ENCODE measurements at places on chromosomes 11 and 22.

GRCh38 chr22:29301716-29302401 lies 4.6 kb upstream of the GAS2L1 start:
- no peak for DNase-seq

DNA sequence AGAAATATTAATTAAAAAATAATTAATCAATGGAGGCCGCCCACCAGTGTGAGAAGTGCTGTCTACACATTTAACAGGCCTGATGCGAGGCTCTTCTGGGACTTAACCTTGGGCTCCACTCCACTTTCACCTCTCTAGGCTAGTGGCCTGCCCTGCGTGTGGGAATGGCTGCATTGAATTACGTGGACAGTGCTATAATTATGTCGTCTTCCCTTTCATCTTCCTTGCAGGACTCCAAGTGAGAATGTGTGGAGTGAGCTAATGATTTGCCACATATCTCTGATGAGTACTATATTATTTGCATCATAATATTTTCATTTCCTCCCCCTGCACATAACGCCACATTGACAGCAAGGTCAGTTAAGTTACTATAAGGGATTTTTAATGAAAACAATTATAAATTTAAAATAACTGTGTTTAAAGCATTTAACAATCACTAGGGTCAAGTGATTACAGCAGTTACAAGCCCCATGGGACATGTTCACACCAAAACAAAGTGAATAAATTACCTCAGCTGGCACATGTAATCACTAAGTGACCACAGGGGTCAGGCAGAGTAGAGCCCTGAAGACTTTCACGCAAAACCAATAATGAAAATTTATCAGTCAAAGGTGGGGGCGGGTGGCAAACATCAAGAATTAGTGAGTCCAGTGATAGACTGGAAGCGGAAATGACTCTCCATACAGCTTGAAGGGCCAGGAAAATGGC lies 63.5 kb downstream of the MPPED2 start:
- DNase-seq: no peak

DNA sequence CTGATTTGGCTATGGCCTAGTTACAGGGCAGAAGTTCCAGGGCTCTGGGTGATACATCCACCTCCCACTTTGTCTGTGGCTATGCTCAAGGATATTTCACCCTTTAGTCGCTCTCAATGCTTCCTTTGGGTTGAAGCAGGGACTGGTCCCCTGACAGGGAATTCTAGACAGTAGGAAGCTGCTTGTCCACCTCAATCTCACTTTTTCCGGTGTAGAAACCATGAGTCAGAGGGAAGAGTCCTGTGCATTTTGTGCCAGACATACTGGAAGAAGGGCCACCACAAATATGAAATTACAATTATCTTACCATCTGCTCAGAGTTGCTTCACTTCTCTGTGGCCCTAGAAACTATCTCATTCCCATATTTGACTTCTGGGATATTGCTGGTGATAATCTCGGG lies 413.7 kb upstream of the FAT3 start:
- DNase-seq: no peak

- no peak for DNase-seq
Measured at GRCh38 chr11:110837603-110838002, 125.4 kb upstream of the ARHGAP20 start.

DNA sequence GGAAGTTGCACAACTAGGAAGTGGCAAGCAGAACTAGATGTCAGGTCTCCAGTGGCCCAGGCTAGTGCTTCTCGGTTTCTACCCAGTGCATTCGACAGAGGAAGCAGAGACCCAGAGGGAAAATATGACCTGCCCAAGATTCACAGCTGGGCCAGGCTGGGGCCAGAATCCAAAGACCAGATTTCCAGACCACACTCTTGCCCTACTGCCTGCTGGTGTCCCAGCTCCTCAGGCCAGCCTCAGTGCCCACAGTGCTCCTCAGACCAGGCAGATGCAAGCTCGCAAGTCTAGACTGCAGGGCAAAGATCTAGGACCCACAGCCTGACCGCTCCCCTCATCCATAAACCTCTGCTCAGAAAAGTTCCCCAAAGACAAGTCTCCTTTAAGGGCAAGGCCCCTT lies 262.6 kb downstream of the BUD13 start:
- DNase-seq: no peak

GRCh38 chr11:94519478-94520084 lies 7.3 kb downstream of the C11orf97 start:
- DNase-seq: no peak

DNA sequence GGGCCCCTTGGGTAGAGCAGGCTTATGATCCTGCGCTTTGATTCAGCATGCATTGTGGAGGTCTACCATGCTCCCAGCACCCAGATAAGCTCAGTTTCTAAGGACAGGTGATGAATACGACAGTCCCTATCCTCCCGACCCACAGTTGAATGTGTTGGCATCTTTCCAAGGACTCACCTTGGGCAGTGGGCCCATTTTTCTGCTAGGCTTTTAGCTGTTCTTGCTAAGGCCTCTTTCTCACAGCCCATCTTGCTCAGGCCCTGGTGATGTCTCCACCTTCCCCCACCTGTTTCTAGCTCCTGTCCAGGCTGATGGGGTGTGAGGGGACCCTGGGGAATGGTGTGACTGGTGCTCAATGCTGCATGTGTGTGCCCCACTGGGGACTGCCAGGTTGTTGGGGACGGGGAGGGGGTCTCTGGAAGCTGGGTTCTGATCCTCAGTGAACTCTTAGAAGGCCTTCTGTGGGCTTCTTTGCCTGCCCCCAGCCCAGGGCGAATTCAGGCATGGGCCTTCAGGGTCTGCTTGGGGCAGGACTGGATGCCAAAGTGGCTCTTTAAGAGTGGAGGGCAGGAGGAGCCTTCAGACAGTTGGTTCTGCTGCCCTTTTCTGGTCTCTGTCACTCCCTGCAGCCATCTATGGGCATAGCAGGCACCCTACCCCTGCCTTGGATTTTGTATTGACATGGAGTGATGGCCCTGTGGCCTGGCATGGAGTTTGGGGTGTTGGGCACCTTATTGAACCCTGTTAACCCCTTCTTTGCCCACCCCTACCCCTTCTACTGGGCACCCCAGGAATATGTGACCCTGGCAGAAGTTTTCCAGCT lies 33.1 kb downstream of the PHLDB1 start:
- no peak for DNase-seq

DNA sequence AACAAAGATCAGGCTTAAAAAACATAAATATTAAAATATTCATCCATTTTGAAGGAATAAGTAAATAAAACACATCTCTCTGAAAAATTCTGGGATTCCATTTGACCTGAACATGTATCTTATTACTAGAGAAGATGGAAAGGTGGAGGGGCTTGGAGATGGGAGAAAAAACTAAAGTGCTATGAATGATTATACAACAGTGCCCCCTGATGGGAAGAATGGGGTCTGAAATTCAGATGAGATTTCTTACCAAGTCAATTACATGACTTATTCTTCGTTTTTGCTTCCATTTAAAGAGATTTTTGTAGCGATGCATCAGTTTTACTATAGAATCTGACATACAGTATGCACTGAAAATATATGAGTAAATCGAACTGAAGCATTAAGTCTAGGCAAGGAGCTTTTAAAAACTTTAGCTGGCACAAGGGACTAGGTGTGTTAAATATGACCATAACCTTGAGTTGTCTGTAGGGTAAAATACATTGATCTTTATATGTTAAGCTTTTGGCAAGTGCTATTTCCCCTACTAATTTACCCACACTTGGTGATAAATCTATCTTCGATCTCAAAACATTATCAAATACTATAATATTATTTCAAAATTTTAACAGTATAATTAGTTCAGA lies 718.8 kb downstream of the CNTN5 start:
- no peak for DNase-seq

DNA sequence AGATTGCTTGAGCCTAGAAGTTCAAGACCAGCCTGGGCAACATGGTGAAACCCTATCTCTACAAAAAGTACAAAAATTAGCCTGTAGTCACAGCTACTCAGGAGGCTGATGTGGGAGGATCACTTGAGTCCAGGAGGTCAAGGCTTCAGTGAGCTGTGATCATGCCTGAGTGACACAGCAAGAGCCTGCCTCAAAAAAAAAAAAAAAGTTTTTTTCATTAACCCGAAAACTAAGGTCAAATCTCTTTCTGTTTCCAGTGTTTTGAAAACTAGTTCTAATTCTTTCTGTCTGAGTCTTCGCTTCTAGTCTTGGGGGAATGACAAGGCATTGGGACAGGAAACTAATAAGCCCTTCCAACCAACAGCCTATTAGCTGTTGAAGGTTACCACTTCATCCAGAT lies 57.6 kb downstream of the LIF start:
- DNase-seq: no peak
